Stimulated activated CD4-positive, alpha-beta T cell treated with anti-CD3 and anti-CD28 coated beads, Interleukin-4, amount 100 ng/mL, for 1 hour (primary cell): ENCODE measurements at places on chromosomes 11 and 22.

DNA sequence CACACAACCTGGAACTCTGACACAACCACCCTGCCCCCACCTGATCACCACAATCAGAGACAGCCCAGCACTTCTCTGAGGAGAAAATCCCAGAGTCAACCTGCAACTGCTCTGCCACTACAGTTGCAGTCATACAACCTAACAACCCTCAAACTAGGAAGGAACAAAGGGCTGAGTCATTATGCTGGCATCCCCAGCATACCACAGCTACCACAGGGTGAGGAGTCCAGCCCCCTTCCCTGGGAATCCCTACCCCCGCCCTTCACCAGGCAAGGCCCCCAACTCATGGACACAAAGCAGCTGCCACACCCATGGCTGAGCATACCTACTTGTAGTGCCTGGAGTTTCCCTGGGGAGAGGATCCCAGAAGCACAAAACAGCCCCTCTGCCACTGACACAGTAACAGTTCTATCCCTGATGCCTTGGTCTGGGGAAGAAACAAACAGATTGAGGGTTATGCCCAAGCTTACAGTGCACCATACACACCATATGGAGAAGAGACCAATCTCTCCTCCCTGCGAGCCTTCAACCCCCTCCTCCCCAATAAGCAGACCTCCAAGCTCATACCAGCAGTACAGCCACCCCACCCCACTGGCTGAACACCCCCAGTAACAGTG is 68.5 kb upstream of the C11orf58 start:
- no peak for DNase-seq

DNA sequence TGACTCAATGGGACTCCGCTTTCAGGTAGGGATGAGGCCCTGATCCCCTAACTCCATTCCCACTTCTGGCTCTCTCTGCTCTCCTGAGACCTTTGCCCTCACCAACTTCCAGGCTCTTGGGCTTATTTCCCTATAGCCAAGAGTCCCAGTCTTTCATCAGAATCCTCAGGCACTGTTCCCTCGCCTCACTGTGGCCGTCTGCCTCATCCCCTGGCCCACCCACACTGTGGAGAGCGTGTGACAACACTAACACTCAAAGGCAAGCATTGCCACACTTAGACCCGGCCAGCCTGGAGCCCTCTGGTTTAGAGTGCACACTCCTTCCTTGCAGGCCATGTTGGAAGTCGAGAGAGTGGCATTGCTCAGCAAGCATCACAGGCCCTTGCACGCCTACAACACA is 27.0 kb downstream of the SERPINH1 start:
- no peak for DNase-seq

DNA sequence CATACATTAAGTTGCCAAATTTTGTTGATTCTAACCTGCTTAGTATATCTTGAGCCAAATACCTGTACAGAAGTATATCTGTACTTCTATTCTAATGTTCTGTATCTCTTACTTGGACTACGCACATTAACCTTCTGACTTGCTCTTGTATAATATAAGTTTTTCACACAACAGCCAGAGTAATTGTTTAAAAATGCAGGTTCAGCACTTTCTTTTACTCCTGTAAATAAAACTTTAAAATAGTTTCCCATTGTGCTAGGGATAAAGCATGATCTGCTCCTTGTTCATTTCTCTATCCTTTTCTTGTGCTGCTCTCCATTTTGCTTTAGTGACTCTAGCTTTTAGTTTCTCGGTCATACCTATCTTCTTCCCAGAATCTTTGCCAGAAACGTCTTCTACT is 48.3 kb downstream of the DYNC2H1 start:
- no peak for DNase-seq

GRCh38 chr11:123480882-123481281 is 50.8 kb downstream of the GRAMD1B start:
- no peak for DNase-seq
